ENCODE measurements at places on chromosomes 7 and 10. TPM values are rescaled to one million over a fixed set of nuclear protein-coding genes. Genes with fewer than 3 reads are reported as not detected.

ARMC3 gene
- polyA plus RNA-seq, result not detected

SPDYE6 gene
- polyA plus RNA-seq, result not detected

CYP2C18 gene
- polyA plus RNA-seq, result not detected

LGI1 gene
- 2.1 TPM for polyA plus RNA-seq

TPK1 gene
- polyA plus RNA-seq, result 6.2 TPM

AKR1C4 gene
- not detected for polyA plus RNA-seq

JCAD gene
- 2.3 TPM for polyA plus RNA-seq

PROSER2 gene
- 0.20 TPM for polyA plus RNA-seq

PAPOLB gene
- 0.10 TPM for polyA plus RNA-seq

GJD4 gene
- not detected for polyA plus RNA-seq

PDE6C gene
- polyA plus RNA-seq, result not detected

GAD2 gene
- 200 TPM for polyA plus RNA-seq

ANKRD16 gene
- 14.2 TPM for polyA plus RNA-seq

TUBAL3 gene
- polyA plus RNA-seq, result not detected

DEPP1 gene
- polyA plus RNA-seq, result 4.3 TPM

C10orf105 gene
- polyA plus RNA-seq, result 0.11 TPM
